ENCODE measurements at places on chromosomes 5 and 9. TPM values are rescaled to one million over a fixed set of nuclear protein-coding genes. Genes with fewer than 3 reads are reported as not detected.

LHX3 gene
- not detected for total RNA-seq

COQ4 gene
- total RNA-seq = 33.5 TPM

NFIB gene
- total RNA-seq = not detected

TMOD1 gene
- 0.47 TPM for total RNA-seq

PCDHB10 gene
- total RNA-seq = not detected

C5orf52 gene
- not detected for total RNA-seq

ANKRD18B gene
- not detected for total RNA-seq

KIAA0825 gene
- total RNA-seq = 0.32 TPM

GMCL2 gene
- total RNA-seq = not detected

FAXDC2 gene
- not detected for total RNA-seq

LRRTM2 gene
- total RNA-seq = not detected

RNF180 gene
- total RNA-seq = not detected

GRCh38 chr5:179368126-179368805 is 23.0 kb upstream of the ADAMTS2 start:
- DNase-seq = no peak

DNA sequence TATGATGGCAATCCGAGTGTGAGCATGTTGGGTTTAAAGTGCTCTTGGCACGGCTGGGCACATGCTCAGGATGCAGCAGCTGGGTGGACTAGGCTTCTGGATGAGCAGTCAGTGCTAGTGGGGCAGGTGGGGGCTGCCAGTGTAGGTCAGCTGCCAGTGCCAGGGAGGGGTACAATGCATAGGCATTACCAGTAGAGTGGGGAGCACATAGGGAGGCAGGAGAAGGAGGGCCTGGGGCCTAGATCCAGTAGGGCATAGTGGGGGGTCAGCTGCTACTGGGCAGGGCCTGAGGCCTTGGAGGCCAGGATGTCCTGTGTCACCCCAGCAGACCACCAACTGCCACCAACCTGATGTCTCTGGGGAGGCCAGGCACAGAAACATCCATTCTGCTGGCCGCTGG is 24.2 kb downstream of the ACSL6 start:
- no peak for DNase-seq

GRCh38 chr5:41842777-41843176 is 27.4 kb downstream of the OXCT1 start:
- DNase-seq = no peak

DNA sequence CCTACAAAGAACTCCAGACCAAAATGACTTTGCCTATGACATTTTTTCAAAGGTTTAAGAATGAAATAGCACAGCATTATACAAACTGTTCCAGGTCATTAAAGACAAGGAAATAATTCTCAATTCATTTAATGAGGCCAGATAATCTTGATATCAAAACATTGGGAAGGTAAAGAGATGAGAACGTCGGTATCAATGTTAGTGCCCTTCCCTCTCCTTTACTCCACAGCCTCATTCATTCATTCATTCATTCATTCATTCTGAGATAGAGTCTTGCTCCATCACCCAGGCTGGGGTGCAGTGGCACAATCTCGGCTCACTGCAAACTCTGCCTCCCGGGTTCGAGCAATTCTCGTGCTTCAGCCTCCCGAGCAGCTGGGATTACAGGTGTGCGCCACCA is 64.0 kb downstream of the NACC2 start:
- no peak for DNase-seq

DNA sequence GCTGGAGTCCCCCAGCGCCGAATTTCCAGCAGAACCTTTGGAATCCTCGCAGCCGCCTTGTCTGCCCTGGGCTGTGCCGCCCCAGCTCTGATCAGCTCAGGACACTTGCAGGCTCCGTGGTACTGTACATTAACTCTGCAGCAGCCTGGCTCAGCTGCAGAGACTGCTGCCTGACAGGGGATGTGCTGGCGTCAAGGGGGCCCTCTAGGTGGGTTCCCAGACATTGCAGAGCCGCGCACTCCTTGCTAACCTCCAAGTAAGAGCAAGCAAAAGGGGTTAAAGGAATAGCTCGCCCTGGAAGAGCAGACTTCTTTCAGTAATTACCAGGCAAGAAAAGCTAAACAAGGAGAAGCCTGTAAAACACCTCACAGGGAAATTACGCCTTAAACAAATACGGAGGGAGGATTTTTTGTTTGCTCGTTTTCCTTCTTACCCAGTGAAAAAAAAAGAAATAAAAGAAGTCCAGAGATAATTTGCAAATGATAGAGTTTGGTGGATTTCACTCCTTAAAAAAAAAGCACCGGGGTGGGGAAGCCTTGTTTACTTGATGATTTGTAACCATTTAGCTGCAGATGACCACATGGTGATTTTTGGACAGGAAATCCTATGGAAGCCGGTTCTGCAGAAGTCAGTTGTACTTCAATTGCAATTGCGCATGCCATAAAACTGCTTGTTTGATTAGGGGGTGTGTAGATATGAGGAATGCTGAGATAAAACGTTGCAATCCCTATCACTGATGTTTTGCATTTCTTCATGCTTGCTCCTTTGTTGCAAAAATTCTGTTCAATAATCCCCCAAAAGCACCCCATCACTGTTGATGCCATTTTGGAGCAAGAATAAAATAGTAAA is 305.8 kb downstream of the PDE4D start:
- DNase-seq = peak; percentile 14

DNA sequence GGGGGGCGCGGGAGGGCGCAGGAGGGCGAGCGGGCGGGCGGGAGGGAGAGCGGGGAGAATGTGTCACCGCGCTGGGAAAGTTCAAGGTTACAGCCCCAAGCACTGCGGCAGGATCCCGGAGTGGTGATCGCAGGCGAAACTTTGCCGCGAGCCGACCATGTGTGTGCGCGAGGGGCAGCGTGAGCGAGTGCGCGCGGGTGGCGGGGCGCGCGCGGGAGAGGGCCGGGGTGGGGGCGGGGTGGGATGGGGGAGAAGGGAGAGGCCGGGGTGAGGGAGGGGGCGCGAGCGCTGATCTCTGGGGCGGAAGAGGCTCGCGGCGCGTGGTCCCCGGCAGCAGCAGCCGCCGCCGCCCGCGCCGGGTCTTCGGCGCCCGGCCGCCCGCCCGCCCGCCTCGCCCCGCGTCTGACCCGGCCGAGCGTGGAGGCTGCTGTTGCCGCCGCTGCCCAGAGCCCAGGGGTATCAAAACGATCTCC is at the start of gene NFIB:
Gene NFIB, minus strand, starts transcription at position 191 of the 473 bp plus-strand sequence. CDS start 630 bp downstream, outside the sequence.
- no peak for DNase-seq

DNA sequence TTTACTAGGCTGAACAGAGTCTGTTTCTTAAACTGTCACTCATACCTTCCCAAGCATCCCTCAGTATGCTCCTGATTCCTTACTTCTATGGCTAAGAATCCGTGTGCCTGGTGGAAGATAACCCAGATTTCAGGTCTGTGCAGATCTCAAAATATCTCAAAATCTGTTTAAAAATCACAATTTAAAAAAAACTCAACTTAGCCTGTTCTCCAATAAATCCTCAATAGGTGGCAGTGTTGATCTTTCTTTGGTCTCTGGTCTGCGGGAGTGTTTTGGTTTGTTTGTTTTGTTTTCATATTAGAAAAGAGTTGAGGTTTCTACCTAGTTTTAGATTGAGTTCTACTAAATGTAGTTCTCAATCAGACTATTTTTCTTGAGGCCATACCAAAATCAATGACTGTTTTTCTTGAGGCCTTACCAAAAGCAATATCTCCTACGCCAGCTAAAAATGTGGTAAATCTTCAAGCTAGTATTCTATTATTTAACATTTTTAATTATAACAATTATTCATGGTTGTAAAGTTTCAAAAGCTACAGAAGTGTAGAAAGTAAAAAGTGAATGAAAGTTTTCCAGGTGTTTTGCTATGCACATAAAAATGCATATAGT is 57.9 kb downstream of the TGFBR1 start:
- peak; percentile 25 for DNase-seq

GRCh38 chr5:94017579-94017978 is 276.2 kb upstream of the POU5F2 start:
- DNase-seq = no peak

GRCh38 chr5:131947445-131947844 is 2.0 kb upstream of the MEIKIN start:
- DNase-seq = no peak

GRCh38 chr5:147687118-147687517 is 95.4 kb downstream of the JAKMIP2 start:
- no peak for DNase-seq

DNA sequence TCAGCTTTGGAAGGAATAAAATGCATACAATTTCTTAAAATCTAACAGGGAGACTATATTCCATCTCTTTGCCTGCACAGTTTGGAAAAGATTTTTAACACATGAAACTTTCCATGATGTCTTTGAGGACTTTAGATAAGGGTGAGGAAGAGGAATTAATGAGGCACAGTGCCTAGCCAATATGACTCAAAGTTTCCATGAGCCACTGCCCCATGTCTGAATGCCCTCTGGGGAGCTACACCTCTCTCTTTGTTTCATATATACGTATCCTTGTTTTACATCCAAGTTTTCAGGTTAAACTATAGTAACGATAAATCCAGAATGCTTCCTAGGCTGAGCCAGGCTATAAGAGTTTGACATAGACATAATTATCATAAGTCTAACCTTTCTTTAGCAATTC is 349.3 kb upstream of the TLE4 start:
- DNase-seq = no peak

GRCh38 chr5:154408811-154409210 is 37.0 kb upstream of the SAP30L start:
- no peak for DNase-seq

DNA sequence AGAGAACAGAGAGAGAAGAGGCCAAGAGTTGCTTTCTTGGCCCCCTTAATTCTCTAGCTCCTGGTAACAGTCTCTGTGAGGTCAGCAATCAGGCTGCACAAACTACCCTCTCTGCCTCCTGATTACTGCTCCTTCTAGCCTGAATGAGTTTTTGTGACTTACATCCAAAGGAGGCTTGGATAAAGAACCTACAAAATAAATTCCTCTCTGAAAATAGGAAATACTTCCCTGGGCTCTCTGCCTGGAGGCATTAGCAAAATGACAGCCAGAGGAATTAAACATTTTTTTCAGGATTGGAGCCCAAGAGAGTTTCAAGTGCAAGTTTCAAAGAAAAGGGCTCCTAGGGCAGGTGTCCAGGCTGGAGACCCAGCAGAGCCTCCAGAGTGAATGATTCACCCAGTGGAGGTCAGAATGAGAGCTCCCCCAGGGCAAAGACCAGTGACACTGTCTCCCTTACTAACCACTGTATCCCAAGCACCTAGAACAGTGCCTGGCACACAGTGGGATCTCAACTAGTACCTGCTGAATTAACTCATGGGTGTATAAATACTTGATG is 162.5 kb downstream of the SPOCK1 start:
- no peak for DNase-seq

DNA sequence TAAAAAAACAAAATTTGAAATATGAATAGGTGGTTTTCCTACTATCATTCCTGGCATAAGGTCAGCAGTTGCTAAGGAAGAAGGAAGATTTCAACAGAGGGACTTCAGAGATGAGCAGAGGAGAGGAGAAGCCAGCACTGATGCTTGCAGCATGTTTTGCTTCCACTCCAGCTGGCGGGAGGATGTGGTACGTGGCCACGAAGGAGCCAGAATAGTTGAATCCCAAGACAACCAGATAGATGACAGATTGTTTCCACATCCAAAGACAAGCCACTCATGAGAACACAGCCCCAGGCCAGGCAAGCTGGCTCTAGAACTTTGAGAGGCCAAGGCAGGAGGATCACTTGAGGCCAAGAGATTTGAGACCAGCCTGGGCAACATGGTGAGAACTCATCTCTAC is 15.1 kb downstream of the TIMD4 start:
- peak; percentile 70 for DNase-seq

GRCh38 chr9:137393176-137394150 is 29.5 kb downstream of the EXD3 start:
- no peak for DNase-seq

- DNase-seq = no peak
Observed at GRCh38 chr5:168020542-168021294, 270.7 kb upstream of the WWC1 start.

GRCh38 chr9:71515626-71516025 is 252.7 kb downstream of the CEMIP2 start:
- DNase-seq = no peak

DNA sequence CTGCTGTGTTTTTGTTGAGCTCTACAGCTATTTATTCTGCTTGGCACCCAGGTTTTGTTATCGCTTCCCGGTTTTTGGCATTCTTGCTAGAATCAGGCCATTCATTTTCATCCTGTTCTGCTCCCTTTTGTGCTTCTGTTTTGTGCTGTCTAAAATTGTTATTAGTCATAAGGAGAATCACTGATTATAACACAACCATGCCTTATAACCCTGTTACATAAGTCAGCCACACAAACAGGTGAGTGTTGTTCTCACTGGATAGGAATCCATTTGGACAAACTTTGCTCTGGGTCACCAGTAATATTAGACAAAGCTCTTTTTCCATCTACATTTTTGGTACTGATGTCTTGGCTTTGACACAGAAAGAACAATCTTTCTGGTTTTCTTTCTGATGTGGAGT is 622.8 kb downstream of the PSAT1 start:
- no peak for DNase-seq

DNA sequence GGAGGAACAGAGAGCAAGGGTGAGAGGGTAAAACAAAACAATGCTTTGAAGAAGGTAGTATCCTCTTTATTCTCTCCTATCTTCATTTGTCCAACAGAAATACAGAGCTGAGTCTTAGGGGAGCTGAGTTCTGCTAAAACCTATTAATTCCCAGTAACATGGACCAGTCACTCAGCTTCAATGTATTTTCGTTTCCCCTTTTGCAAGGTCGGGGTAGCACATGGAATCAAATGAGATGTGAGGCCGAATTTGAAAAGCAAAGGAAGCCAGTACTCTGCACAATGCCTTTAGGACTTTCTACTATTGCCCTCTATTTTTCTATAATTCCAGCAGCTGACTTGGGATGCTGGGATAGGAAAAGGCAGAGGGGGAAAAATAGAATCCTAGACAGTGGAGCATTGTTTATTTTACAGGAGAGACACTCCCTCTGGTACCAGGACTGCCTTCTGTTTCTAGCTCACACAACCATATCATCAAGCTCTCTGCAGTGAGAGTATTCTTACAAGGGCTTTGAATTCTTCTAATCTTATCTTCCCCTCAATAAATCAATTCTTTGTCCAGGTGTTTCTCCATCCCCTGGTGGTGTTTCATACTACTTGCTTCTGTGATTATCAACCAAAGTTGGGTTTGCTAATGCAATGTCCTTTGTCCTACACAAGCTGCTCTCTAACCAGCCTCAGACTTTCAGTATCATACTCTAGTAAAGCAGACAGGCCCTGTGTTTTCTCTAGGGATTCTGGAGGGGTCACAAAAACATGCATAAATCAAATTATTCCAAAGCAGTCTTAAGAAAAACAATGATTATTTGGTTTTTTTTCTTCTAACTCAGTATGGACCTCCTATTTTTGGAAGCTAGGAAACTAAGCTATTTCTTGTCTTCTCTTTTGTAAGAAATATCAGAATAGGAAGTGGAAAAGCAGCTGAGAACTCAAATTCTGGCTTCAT is 341.5 kb downstream of the OSTF1 start:
- DNase-seq = no peak

GRCh38 chr9:134455934-134456755 is 129.9 kb downstream of the RXRA start:
- peak; percentile 87 for DNase-seq

- no peak for DNase-seq
Observed at GRCh38 chr9:125137200-125137599, 6.1 kb downstream of the SCAI start.

GRCh38 chr5:155293605-155294178 is 280.1 kb downstream of the KIF4B start:
- DNase-seq = no peak
